ENCODE measurements at places on chromosomes 6 and 20.

GRCh38 chr20:1831096-1831495, 64.1 kb upstream of the SIRPA start:
- no peaks in the 10 kb centered on the region for H3K36me3 ChIP-seq
- no peak overlapping the region for H3K27ac ChIP-seq
- no peak for DNase-seq
- peaks cover 17% of the 10 kb centered on the region for H3K4me1 ChIP-seq
- H3K27me3 ChIP-seq: no peaks in the 10 kb centered on the region

GRCh38 chr6:82022614-82023129, 224.9 kb downstream of the IBTK start:
- no peaks in the 10 kb centered on the region for H3K27me3 ChIP-seq
- H3K36me3 ChIP-seq: no peaks in the 10 kb centered on the region
- H3K27ac ChIP-seq: no peak overlapping the region
- no peak overlapping the region for H3K4me3 ChIP-seq

DNA sequence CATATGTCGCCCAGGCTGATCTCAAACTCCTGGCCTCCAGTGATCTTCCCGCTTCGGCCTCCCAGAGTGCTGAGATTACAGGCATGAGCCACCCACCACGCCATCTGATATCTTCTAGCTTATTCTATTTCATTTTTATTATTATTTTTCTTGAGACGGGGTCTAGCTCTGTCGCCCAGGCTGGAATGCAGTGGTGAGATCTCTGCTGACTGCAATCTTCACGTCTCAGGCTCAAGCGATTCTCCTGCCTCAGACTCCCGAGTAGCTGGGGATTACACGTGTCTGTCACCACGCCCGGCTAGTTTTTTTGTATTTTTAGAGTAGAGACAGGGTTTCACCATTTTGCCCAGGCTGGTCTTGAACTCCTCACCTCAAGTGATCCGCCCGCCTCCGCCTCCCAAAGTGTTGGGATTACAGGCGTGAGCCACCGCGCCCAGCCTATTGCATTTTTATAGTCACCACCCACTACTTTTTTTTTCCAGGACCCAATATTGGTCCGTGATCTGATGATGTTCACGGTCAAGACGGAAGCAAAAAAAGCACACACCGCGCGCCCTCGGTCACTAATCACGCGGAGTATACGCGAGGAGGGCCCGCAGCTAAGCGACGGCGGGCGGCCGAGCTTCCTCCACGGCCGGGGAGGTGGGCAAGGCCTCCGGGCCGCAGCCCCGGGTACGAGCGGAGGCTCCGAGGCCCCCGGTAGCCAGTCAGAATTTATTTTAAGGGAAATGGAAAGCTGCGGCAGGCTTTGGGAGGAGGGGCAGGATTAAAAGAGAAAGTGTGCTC, 1.1 kb upstream of the LSM14B start:
- H3K4me1 ChIP-seq: peaks cover 29% of the 10 kb centered on the region
- peaks cover 15% of the 10 kb centered on the region for H3K36me3 ChIP-seq
- H3K27ac ChIP-seq: peak overlapping the region; percentile 65
- H3K4me3 ChIP-seq: peak overlapping the region; percentile 70
- no peaks in the 10 kb centered on the region for H3K27me3 ChIP-seq
- no peak for DNase-seq

DNA sequence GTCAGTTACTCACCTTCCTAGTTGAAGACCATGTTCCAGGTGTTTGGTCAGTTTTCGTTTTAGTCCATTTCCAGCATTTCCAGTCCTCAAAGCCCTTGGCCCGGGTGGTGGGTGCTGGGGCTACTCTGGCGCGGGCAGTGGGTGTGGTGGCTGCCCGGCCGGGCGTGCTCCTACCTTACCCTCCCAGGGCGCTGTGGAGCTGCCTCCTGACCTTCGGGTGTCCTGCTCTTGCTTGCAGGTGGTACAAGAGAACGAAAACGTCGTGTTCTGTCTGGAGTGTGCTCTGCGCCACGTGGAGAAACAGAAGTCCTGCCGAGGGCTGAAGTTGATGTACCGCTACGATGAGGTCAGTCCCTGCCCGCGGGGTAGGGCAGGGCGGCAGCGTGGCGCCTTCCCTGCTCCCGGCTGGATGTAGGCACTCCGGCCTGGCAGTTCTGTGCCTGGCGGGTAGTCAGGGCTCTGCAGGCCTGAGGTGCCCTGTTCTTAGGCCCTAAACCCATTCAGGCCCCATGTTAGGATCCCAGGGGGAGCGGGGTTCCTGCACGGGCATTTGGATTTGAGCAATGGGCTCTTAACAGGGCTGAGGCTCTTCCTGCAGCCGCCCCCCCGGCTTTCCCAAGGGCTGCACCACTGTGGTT, 145.8 kb downstream of the DTNBP1 start:
- no peak overlapping the region for H3K4me3 ChIP-seq
- H3K4me1 ChIP-seq: no peaks in the 10 kb centered on the region
- no peak overlapping the region for H3K27ac ChIP-seq
- no peaks in the 10 kb centered on the region for H3K27me3 ChIP-seq
- H3K36me3 ChIP-seq: peaks cover 96% of the 10 kb centered on the region
- no peak for DNase-seq

DNA sequence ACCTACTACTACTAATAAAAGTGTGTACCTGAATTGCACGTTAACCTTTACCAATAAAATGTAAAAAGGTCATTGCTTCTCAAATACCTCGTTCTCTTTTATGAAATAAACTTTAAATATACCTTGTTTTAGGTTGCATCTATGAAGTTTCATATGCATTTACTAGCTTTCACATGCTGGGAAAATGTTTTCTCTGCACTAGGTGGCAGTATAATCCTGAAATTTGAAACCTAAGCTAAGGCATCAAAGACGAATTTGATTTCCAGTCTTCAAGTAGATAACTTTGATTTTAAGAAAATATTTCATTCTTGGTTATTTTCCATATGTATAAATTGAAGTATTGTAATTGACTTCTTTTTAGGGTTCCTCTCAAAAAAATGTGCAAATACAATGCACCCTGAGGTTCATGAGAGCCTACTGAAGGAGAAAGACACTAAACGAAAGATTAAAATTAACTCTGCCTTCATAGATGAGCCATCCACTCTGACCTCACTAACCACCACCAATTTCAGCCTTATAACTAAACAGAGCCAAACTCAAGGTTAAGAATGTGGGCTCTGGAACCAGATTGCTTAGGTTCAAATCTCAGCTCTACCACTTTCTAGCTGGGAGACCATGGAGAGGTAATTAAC, 7.3 kb upstream of the COL9A1 start:
- H3K27me3 ChIP-seq: no peaks in the 10 kb centered on the region
- DNase-seq: peak; percentile 38
- no peak overlapping the region for H3K27ac ChIP-seq

- no peak for DNase-seq
- peaks cover 38% of the 10 kb centered on the region for H3K4me1 ChIP-seq
- H3K36me3 ChIP-seq: no peaks in the 10 kb centered on the region
- peak overlapping the region; percentile 92 for H3K27ac ChIP-seq
- peak overlapping the region; percentile 99 for H3K4me3 ChIP-seq
Observed at GRCh38 chr6:16130437-16130891, 1.6 kb downstream of the MYLIP start.

DNA sequence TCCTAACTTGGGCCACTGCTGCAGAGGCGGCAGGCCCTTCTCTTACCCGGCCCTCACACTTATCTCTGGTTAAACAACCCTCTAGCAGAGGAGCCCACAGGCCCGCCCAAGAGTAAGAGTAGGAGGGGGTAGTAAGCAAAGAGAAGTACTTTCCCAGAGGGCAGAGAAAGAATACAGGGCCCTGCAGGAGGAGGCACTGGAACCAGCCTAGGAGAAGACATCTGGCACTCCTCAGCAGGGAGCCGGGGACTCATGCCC, 10.1 kb downstream of the MTCH1 start:
- no peak overlapping the region for H3K4me3 ChIP-seq
- H3K4me1 ChIP-seq: no peaks in the 10 kb centered on the region
- H3K27me3 ChIP-seq: no peaks in the 10 kb centered on the region
- no peak overlapping the region for H3K27ac ChIP-seq
- H3K36me3 ChIP-seq: peaks cover 2% of the 10 kb centered on the region

DNA sequence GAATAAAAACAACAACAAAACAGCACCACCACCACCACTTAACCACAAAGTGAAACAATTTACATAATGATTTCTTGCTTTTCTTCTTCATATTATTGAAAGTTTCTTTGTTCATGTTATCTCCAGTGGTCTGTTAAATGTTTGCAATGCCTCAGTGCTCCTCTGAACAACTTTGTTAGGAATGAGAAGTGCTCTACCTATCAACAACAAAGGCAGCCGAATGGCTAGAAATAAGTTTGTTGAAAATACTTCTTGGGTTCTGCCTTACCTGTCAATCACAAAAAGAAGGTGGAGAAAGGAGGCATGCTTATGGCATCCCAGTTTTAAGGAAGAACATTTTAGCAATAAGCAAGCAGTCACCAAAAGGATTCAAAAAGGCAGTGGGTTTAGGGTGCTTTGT, 490.2 kb downstream of the PRKN start:
- no peak for DNase-seq
- no peaks in the 10 kb centered on the region for H3K4me1 ChIP-seq
- H3K36me3 ChIP-seq: no peaks in the 10 kb centered on the region
- no peak overlapping the region for H3K4me3 ChIP-seq
- no peak overlapping the region for H3K27ac ChIP-seq
- H3K27me3 ChIP-seq: no peaks in the 10 kb centered on the region

- no peaks in the 10 kb centered on the region for H3K27me3 ChIP-seq
- H3K4me3 ChIP-seq: no peak overlapping the region
- peaks cover 52% of the 10 kb centered on the region for H3K4me1 ChIP-seq
Observed at GRCh38 chr20:63009045-63009961, 2.5 kb upstream of the BHLHE23 start.

DNA sequence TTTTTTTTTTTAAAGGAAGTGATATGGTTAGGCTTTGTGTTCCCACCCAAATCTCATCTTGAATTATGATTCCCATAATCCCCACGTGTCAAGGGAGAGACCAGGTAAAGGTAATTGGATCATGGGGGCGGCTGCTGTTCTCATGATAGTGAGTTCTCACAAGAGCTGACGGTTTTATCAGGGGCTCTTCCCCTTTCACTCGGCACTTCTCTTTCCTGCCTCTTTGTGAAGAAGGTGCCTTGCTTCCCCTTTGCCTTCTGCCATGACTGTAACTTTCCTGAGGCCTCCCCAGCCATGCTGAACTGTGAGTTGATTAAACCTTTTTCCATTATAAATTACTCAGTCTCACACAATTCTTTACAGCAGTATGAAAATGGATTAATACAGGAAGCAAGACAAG, 64.3 kb downstream of the ZFP64 start:
- H3K27ac ChIP-seq: no peak overlapping the region
- DNase-seq: no peak
- H3K36me3 ChIP-seq: no peaks in the 10 kb centered on the region
- H3K4me3 ChIP-seq: no peak overlapping the region
- no peaks in the 10 kb centered on the region for H3K27me3 ChIP-seq

- H3K27me3 ChIP-seq: no peaks in the 10 kb centered on the region
- H3K4me1 ChIP-seq: no peaks in the 10 kb centered on the region
- DNase-seq: no peak
- no peak overlapping the region for H3K4me3 ChIP-seq
- no peaks in the 10 kb centered on the region for H3K36me3 ChIP-seq
Observed at GRCh38 chr20:38184101-38184500, 19.0 kb upstream of the TGM2 start.

DNA sequence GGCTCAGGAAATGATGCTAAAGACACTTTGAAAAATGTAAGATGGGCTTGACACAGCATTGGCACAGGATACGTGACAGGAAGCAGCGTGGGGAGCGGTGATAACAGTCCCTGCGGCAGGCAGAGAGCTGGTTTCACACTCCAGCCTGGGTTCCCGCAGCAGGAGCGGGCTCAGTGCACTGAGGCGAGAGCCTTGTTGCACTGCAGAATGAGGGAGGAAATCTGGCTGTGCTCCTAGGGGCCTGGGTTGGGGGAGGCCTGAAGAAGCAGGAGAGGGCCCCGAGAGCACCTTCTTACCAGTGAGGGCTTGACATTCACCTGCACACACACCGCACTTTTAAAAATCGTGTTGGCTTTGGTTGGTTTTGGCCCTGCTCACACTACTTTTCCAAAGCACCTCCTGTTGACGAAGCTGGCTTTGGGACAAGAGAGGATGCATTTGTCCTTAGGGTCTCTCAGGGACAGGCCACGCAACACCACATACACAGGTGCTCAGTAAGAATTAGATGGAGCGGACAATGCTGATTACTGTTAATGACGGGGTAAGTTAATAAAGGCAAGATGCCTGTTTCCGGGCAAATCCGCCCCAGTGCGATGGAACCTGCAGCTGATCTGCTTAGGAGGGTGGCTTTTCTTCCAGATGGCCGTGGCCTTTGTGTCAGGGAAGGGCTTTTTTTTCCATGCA, 49.4 kb upstream of the ARMC2 start:
- peaks cover 13% of the 10 kb centered on the region for H3K4me1 ChIP-seq
- H3K4me3 ChIP-seq: no peak overlapping the region
- peaks cover 18% of the 10 kb centered on the region for H3K27me3 ChIP-seq

DNA sequence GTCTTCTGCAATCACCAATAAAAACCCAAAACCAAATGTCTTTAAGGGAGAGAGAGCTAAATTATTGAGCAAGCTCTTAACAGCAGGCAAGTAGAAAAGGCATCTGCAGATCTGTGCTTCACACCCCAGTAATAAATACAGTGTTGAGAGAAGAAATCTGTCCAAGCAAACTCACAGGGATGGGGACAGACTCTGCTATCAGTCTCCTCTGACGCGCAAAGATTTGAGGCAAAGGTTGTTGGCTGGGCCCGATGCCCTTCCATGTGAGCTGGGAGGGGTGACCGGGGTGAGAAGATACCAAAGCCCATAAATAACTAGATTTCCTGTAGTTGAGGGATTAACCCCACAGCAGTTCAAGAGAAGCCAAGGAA, 315.2 kb upstream of the SOX4 start:
- H3K27ac ChIP-seq: no peak overlapping the region
- no peaks in the 10 kb centered on the region for H3K36me3 ChIP-seq
- no peaks in the 10 kb centered on the region for H3K27me3 ChIP-seq
- H3K4me1 ChIP-seq: no peaks in the 10 kb centered on the region
- no peak for DNase-seq
- no peak overlapping the region for H3K4me3 ChIP-seq

Measured in B cell (primary cell).